T-helper 17 cell (primary cell): ENCODE measurements at places on chromosomes 5 and 9.
A peak's percentile ranks its signal among the peaks of the same experiment; 100 is the strongest.

GRCh38 chr5:55159763-55160492 is at the start of gene GPX8:
Gene GPX8, plus strand, starts transcription at chr5:55160171. Its CDS starts 22 bp downstream, at chr5:55160193.
- DNase-seq, result no peak

DNA sequence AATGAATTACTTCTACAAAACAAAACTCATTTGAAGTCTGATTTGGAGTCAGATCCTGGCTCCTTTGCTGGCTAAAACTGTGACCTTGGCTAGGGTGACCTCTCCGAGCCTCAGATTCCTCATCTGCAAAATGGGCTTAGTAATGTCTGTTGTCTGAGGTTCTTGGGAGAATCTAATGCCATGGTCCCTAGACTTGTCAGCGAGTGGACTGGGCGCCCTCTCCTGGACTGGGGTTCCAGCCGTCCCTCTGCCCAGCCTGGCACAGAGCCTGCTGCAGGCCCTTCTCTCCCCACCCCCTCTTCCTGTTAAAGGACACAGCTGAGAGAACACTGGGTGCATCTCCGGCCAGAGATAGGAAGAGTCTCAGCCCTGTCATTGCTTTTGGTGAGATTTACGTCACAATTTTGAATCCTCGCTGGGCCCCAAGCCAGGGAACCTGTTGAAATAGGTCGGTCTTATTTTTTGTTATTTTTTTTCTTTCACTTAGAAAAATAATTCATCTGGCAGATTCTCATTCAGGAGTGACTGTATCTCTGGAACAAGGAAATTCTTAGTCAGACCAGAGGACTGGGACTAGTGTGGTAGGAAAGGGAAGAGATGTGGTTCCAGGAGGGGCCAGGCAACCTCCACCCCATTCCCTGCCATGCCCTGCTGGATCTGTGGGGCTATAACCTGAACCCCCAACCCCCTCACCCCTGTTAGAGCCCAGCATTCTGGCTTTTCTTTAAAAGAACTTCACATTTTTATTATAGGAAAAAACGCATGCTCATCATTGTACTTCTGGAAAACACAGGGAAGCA is 48.2 kb upstream of the RPL26L1 start:
- no peak for DNase-seq

GRCh38 chr5:59842999-59843398 is 50.5 kb downstream of the PDE4D start:
- no peak for DNase-seq

- DNase-seq, result no peak
Observed at GRCh38 chr5:155546075-155546474, 532.5 kb downstream of the KIF4B start.

- DNase-seq, result no peak
Observed at GRCh38 chr5:78647351-78647818, 1.2 kb downstream of the LHFPL2 start.

DNA sequence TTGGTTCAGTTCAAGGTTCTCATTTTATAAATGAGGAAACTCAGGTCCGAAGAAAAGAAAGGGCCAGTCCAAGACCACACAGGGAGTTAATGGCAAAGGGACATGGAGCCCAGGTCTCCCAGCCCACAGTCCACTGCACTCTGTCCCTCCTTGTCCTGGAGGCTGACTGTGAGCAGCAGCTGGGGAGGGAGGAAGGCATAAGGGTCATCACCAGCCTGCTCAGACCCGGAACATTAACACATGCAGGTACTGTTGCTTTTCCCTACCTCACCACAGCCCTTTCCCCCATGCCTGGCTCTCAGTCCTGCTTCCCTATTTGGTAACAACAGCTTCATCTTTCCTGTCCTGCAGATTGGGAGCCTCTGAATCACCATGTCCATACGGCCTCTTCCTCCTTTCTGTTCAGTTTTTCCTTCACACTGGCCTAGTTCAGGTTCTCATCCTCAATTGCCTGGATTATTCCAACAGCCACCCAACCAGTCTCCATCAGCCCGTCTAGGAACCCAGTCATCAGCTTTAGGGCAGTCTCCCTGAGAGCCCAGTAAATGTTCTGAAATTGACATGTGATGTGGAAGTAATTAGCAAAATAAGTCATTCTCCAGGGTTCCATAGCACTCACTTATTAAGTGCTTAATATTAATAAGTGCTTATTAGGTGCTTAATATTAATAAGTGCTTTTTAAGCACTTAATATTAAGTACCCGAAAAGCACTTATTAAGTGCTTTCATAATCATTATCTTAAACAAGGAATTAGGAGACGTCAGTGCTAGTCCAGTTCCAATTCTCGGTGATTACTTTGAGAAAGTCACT is 4.3 kb downstream of the GPX3 start:
- no peak for DNase-seq

DNA sequence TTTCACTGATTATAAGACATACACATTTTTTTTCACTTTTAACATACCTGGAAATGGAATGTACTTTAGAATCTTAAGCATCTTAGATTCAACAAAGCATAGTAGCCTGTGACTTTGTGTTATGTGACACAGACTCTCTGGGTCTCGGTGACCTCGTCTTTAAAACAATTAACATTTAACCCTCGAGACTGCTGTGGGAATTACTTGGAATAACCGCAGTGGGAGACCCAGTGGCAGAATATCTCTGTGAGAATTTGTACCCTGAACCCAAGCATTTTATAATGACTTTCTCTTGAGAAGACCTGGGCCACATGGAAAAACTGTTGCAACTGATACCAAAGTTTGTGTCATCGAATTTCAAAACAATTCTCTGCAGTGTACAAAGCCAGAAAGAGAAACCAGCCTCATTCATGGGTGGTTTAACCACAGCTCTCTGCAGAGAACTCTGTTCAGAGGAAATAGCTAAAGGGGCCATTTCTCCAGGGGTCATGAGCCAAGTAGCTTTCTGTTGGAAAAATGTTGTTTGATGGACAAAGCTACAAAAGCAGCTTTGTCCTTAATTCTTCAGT is 10.0 kb upstream of the RETREG1 start:
- no peak for DNase-seq

DNA sequence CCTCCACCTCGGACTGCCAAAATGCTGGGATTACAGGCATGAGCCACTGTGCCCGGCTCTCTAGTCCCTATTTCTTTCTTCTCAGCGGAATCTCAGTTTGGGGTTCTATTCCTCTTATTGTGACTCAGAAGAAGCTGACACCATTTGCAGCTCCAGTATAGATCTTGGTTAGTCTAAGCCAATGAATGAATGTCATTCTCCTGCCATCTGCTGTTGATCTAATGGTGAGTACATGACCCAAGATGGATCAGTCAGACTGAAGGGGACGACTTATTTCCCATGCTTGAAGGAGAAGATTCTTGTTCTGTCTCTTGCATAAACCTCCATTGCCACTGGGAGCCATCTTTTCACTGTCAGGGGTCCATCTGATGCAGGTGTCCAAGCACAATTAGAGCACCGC is 76.0 kb upstream of the KLF9 start:
- DNase-seq, result no peak

DNA sequence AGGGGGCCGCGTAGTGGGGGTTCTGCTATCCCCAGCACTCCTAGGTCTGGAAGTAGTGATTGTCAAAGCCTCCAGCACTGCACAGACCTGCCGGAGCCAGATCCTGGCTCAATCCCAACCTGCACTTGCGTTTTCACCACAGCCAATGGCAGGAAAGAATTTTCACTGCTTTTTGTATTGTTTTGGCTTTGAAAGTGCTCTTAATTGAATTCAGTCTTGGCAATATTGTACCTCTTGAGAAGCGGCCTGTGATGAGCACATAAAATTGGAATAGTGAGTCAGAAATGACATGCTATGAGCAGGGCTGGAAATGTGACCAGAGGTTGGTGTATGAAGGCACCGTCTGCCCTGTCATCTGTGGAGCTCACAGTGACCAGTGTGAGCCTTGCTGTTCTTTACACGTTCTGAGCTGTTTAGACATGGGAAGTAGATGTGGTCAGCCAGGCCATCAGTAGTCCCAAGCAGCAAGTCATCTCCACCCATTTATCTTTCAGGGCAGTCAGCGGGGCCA is 41.5 kb downstream of the SECISBP2 start:
- no peak for DNase-seq

- DNase-seq, result no peak
Observed at GRCh38 chr9:78712903-78713613, 416.1 kb downstream of the PSAT1 start.

DNA sequence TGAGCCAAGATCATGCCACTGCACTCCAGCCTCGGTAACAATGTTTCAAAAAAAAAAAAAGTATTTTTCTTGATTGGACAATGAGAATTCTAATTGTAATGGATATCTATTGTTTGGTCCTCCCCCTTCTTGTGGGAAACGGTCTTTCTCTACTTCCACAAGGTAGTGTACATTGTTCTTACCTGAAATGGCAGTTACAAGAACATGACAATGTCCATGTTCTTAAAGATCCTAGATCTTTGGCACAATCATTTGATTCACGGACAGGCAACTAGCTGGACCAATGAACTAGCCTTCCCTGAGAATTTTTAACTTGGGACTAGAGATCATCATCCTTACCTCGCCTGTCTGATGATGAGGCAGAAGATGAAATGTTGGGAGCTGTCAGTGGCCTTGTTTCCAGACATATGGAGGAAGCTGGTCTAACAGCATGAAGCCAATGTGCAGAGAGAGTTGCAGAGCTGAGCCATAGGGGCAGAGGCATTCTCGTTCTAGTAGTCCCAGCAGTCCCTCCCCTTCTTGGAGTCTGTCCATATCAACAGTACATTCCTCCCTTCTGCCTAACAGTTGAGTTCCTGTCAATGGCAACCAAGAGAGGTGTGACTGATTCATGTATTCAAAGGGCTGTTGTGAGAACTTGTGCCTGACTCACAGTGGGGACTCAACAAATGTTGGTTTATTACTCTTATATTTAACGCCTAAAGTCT is 2.1 kb upstream of the MARCHF6 start:
- no peak for DNase-seq

- no peak for DNase-seq
Observed at GRCh38 chr9:4844056-4844838, 51.5 kb downstream of the RCL1 start.

DNA sequence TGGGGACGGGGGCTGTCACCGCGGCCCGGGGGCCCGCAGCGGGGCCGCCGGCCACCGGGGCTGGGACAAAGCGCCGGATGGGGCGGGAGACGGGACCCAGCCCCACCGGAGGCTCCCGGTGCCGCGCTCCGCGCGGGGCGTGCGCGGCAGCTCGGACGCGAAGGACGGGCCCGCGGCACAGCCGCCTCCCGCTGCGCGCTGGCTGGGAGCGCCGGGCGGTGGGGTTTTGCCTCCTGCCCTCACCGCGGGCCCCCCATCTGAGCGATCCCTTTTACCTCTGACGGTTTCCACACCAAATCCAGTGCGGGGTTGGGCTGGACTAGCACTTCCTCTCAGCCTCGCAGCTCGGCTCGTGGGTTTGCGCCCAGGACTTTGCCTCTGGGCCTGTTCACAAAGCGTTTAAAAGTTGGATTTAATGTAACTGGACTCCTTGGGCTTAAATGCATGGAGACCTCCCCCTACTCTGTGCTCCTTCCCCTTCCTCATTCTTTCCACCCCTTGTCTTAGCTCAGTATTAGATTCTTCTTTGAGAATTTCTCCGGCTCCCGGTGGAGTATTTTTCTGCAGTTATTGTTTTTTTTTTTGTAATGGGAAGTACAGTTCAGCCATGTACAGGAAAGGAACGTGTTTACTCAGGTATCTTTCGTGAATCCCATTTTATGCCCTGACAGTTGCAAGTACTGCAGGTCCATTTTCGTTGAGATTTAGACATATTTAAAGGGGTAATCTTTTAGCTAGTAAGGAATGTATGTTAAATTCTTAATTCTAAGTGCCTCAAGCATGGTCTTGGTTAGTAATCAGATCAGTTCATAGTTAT is 691 bp downstream of the FCHO2 start:
- DNase-seq, result peak; percentile 10

DNA sequence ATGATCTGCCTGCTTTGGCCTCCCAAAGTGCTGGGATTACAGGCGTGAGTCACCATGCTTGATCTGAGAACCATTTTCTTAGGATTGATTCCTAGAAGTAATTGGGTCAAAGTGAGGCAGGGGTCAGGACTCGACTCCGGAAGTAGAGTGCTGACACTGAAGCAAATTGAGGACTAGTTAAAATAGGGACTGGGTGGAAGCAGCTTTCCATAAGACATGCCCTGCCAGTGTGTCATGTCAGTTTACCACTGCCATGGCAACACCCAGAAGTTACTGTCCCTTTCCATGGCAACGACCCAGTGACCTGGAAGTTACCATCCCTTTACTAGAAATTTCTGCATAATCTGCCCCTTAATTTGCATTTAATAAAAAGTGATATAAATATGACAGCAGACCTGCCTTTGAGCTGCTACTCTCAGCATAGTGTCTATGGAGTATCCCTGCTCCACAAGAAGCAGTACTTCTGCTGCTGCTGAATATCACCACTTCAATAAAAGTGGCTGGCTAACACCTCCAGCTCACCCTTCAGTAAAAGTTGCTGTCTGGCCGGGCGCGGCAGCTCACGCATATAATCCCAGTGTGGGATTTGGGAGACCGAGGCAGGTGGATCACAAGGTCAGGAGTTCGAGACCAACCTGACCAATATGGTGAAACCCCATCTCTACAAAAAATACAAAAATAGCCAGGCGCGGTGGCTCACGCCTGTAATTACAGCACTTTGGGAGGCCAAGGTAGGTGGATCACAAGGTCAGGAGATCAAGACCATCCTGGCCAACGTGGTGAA is 47.8 kb upstream of the JADE2 start:
- no peak for DNase-seq

- DNase-seq, result no peak
Observed at GRCh38 chr9:98289614-98290201, 34.3 kb upstream of the TBC1D2 start.

- DNase-seq, result no peak
Observed at GRCh38 chr9:90420768-90421513, 221.7 kb downstream of the DIRAS2 start.

- no peak for DNase-seq
Observed at GRCh38 chr5:34576891-34577666, 79.0 kb upstream of the RAI14 start.

DNA sequence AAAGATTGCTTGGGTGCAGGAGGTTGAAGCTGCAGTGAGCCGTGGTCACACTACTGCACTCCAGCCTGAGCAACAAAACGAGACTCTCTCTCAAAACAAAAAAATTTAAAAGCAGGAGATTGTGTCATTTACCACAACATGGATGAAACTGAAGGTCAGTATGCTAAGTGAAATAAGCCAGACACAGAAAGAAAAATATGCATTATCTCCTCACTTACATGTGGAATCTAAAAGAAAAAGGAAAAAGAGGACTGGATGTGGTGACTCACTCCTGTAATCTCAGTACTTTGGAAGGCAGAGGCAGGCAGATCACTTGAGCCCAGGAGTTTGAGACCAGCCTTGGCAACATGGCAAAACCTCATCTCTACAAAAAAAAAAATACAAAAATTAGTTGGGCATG is 146.8 kb upstream of the DAPK1 start:
- no peak for DNase-seq

DNA sequence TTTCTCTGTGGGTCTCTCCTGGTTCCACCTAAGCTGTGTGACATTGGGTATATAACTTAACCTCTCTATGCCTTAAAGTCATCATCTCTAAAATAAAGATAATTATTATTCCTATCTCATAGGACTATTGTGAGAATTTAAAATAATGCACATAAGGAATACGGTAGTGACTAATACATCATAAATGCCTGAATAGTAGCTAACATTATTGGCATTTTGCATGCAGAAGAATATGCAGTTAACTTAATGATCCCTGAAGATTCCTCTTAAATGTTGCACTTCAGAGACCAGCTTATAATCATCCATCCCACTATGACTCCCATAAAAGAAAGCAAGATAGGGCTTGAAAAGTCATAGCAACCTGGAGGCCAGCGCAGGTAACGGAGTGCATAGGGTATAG is 32.4 kb downstream of the OXCT1 start:
- DNase-seq, result no peak
